ENCODE measurements at places on chromosomes 16 and 17. TPM values are rescaled to one million over a fixed set of nuclear protein-coding genes. Genes with fewer than 3 reads are reported as not detected.
A peak's percentile ranks its signal among the peaks of the same experiment; 100 is the strongest.

- H3K4me3 ChIP-seq: no peak overlapping the region
- H3K36me3 ChIP-seq: no peaks in the 10 kb centered on the region
- H3K27ac ChIP-seq: no peak overlapping the region
Measured at GRCh38 chr17:76594690-76595089, 9.0 kb upstream of the ST6GALNAC2 start.

DNA sequence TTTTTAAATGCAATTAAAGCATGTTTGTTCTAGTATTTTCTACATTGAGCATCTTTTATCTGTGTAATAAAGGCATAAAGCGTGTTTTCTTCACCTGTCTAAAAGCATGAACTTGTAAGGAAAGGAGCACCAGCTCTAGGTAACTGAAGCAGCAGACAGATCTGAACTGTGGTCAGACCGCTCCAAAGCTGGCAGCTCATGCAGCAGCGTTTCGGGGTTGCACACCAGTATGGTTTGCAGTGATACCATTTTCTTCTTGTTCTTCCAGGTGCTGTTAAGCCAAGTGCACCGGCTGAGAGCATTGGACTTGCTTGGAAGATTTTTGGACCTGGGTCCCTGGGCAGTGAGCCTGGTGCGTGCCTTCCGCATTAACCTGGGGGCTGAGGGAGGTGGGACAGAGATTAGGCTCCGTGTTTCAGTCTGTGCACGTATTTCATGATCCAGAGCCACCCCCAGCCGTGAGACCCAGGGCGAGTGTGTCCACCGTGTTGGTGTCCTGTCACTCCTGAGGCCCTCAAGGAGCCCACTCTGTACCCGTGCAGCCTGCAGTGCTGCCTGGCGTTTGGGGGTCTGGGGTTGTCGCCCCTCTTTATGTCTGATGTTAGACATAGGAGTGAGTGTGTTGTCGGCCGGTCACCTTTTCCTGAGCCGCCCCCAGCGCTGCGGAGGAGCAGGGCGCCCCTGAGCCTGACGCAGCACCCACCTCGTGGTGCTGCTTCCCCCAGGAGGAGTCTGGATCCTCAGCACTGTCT, 136.3 kb upstream of the CHMP6 start:
- H3K4me1 ChIP-seq: peaks cover 12% of the 10 kb centered on the region
- no peak for DNase-seq
- H3K27me3 ChIP-seq: no peaks in the 10 kb centered on the region
- H3K27ac ChIP-seq: no peak overlapping the region
- H3K4me3 ChIP-seq: no peak overlapping the region
- H3K36me3 ChIP-seq: no peaks in the 10 kb centered on the region

DNA sequence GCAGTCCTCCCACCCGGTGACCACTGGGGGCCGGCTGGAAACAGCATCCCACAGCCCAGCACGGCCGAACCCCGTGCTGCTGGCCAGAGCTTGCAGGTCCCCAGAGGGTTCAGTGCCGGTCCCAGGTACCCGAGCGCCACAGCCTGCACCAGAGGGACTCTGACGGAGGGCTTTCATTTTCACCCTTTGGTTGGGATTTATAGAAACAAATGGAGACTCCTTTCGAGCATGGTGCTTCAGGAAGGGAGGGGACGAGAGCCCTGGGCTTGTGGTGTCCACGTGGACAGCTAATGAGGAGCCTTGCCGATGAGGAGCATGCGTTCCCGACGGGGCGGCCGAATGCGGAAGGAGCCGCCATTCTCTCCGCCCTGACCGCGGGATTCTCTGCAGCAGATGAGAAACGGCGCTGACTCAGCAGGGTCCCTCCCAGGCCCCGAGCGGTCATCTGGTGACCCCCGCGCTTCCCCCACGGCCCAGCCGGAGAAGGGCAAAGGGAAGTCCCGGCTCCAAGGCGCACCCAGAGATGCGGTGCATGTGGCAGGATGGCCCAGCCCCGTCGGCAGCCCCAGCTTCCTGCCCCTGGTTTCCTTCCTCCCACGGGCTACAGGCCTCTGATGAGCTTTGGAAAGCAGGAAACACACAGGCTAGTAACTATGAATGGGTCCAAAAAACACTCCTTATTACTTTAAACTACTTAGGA, 9.8 kb downstream of the SLC38A10 start:
- H3K4me3 ChIP-seq: no peak overlapping the region
- peak; percentile 44 for DNase-seq
- H3K27me3 ChIP-seq: no peaks in the 10 kb centered on the region
- H3K27ac ChIP-seq: peak overlapping the region; percentile 69

- H3K27me3 ChIP-seq: no peaks in the 10 kb centered on the region
- H3K36me3 ChIP-seq: no peaks in the 10 kb centered on the region
- H3K4me1 ChIP-seq: peaks cover 4% of the 10 kb centered on the region
- no peak overlapping the region for H3K4me3 ChIP-seq
- H3K27ac ChIP-seq: no peak overlapping the region
Measured at GRCh38 chr16:81647527-81647926, 131.6 kb upstream of the PLCG2 start.

DNA sequence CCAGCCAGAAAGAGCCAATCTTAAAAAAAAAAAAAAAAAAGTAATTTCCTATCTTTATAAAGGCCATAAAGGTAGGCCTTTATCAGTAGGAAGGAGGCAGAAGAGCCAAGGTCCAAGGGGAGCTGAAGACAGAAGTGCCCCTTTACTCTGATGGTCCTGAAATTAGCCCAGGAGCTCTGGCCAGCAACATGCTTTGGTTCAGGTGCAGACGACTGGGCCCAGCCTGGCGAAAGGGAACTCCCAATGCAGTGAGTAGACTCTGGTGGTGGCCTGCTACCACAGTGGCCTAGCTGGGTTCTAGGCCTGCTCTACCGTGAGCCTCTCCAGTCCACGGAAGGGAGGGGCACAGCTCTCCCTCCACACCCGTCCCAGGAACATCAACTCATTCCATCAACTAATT, 23.1 kb upstream of the MEIOB start:
- no peaks in the 10 kb centered on the region for H3K4me1 ChIP-seq
- H3K36me3 ChIP-seq: no peaks in the 10 kb centered on the region
- H3K27ac ChIP-seq: no peak overlapping the region
- no peaks in the 10 kb centered on the region for H3K27me3 ChIP-seq

DNA sequence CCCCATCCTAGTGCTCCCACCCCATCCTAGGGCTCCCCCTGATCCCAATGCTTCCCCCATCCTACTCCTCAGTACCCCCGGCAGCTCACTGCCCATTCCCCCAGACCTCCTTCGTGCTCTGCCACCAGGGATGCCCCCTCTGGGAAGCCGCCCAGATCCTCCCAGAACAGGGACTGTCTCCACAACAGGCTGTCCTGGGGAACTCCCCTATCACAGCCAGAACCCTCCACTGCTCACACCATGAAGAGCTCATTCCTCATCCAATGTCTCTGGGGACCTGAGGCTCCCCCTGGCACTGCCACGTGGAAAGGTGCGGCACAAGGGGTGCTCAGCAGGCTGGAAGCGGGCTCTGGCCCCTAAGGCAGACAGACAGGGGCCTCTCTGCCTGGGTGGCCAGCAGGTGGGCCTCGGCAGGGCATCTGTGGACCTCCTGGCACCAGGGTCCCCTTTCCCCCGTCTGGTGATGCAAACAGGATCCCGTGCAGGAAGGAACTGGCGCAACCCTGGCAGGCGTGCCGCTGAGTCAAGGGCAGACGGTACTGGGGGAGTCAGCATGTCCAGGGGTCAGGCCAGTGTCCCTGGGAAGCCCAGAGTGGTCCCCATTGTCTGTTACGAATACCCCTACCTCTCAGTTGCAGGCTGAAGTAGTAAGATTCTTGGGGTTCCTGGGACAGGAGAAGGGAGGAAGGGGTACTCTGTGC, 14.8 kb upstream of the PVALEF start:
- no peak overlapping the region for H3K27ac ChIP-seq
- H3K4me1 ChIP-seq: no peaks in the 10 kb centered on the region
- H3K36me3 ChIP-seq: no peaks in the 10 kb centered on the region
- H3K27me3 ChIP-seq: no peaks in the 10 kb centered on the region

GRCh38 chr16:63995025-63995424, 1126.8 kb downstream of the CDH11 start:
- no peaks in the 10 kb centered on the region for H3K27me3 ChIP-seq
- H3K4me3 ChIP-seq: no peak overlapping the region
- no peak for DNase-seq

MRPS7 gene
- total RNA-seq: 41.9 TPM

PDE6G gene
- not detected for total RNA-seq

DNA sequence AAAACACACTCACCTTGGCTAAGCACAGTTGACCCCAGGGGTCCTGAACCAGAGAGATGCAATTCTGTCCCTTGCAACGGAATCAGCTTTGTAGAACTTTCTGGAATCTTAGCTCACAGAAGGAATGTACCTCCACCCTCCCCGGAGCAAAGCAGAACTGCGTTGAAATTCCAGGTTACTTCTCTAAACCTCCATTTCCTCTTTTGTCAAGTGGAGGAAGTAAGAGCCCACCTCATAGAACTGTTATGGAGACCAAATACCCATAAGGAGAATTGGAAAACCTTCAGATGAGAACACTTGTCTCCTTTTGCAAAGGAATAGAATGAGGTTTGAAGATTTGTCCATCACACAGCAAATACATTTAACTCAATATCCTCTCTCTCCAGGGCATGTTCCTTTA, 86.6 kb upstream of the RBBP6 start:
- no peaks in the 10 kb centered on the region for H3K36me3 ChIP-seq
- no peak for DNase-seq
- no peaks in the 10 kb centered on the region for H3K27me3 ChIP-seq

DNA sequence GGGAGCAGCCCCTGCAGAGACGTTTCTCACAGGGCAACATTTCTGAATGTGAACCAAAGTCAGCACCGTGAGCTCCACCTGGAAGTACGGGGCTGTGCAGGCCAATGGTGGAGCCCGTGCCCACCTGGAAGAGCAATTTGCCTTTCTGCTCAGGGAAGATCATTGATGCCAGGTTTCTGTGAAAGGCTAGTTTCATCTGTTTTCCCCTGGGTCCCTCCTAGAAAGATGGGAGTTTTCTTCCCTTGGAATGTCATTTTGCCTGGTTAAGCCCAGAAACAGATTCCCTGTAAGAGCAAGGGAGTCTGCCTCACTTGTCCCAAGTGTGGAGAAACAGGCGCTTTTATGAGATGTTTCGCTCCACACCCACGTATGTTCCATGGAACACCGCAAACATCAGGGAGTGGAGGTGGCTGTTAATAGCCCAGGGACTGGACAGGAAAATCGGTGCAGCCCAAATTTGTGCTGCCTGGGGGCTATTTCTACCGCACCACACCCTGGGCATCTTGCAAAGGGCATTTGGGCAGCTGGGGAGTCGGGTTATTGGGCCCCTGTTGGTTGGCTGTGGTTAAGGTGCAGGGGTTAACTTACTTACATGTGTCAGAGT, 2.6 kb downstream of the SLC6A4 start:
- H3K27ac ChIP-seq: no peak overlapping the region
- no peak for DNase-seq
- no peaks in the 10 kb centered on the region for H3K27me3 ChIP-seq
- peaks cover 23% of the 10 kb centered on the region for H3K4me1 ChIP-seq
- no peaks in the 10 kb centered on the region for H3K36me3 ChIP-seq

- no peaks in the 10 kb centered on the region for H3K36me3 ChIP-seq
- DNase-seq: no peak
- no peaks in the 10 kb centered on the region for H3K4me1 ChIP-seq
- H3K4me3 ChIP-seq: no peak overlapping the region
- H3K27me3 ChIP-seq: no peaks in the 10 kb centered on the region
Measured at GRCh38 chr17:30933966-30934365, 12.2 kb downstream of the ADAP2 start.

GRCh38 chr17:1787301-1787902, 25.5 kb downstream of the SERPINF1 start:
- no peak overlapping the region for H3K4me3 ChIP-seq
- DNase-seq: no peak
- H3K36me3 ChIP-seq: no peaks in the 10 kb centered on the region
- peaks cover 41% of the 10 kb centered on the region for H3K4me1 ChIP-seq
- no peaks in the 10 kb centered on the region for H3K27me3 ChIP-seq

- no peaks in the 10 kb centered on the region for H3K36me3 ChIP-seq
- no peaks in the 10 kb centered on the region for H3K27me3 ChIP-seq
- no peaks in the 10 kb centered on the region for H3K4me1 ChIP-seq
- no peak overlapping the region for H3K27ac ChIP-seq
- no peak for DNase-seq
Measured at GRCh38 chr16:66418165-66418962, 8.7 kb upstream of the BEAN1 start.

DNA sequence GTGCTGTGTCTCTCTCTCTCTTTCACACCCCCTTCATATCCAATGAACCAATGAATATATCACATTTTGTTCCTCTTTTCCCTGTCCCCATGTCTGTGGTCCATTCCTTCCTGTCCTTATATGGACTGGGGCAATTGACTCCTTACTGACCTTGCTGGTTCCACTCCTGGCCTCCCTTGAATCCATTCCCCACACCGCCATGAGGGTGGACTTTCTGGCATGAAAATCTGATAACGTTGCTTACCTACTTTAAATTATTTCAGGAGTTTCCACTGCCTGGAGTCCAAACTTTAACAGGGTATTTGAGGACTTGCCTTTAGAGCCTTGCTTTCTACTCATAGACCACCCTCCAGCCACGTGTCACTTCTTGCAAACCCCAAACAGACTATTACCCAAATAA, 12.1 kb upstream of the ARHGAP17 start:
- no peaks in the 10 kb centered on the region for H3K36me3 ChIP-seq
- no peaks in the 10 kb centered on the region for H3K27me3 ChIP-seq
- H3K27ac ChIP-seq: no peak overlapping the region
- no peak for DNase-seq

GRCh38 chr17:81199482-81199830, 23.3 kb downstream of the CEP131 start:
- no peaks in the 10 kb centered on the region for H3K36me3 ChIP-seq
- no peaks in the 10 kb centered on the region for H3K27me3 ChIP-seq
- no peak for DNase-seq

GRCh38 chr16:66751053-66751302, 431 bp downstream of the DYNC1LI2 start:
- peaks cover 9% of the 10 kb centered on the region for H3K36me3 ChIP-seq
- H3K4me1 ChIP-seq: peaks cover 23% of the 10 kb centered on the region
- H3K4me3 ChIP-seq: peak overlapping the region; percentile 83
- DNase-seq: peak; percentile 34

CAPNS2 gene
- total RNA-seq: 6.9 TPM

DNA sequence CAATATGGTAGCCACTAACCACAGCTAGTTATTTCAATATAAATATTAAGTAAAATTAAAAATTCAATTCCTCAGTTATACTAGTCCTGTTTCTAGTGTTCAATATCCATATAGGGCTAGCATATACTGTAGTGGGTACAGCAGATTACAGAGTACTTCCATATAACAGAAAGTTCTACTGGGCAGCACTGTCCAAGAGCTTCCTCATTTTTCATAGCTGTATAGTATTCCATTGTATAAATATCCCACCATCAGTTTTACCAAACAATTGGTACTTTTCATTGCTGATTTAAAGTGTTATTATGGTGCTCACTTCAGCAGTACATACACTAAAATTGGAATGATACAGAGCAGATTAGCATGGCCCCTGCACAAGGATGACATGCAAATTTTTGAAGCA, 20.4 kb downstream of the ACSM3 start:
- H3K4me3 ChIP-seq: no peak overlapping the region
- no peak overlapping the region for H3K27ac ChIP-seq

GRCh38 chr16:55555436-55555835, 11.0 kb upstream of the CAPNS2 start:
- H3K4me3 ChIP-seq: no peak overlapping the region
- peaks cover 32% of the 10 kb centered on the region for H3K4me1 ChIP-seq
- H3K27me3 ChIP-seq: no peaks in the 10 kb centered on the region
- peaks cover 5% of the 10 kb centered on the region for H3K36me3 ChIP-seq
- H3K27ac ChIP-seq: peak overlapping the region; percentile 30
- no peak for DNase-seq

PRSS27 gene
- total RNA-seq: 1.1 TPM

TBC1D3K gene
- total RNA-seq: not detected

- H3K36me3 ChIP-seq: peaks cover 17% of the 10 kb centered on the region
- no peaks in the 10 kb centered on the region for H3K4me1 ChIP-seq
- peak; percentile 29 for DNase-seq
- H3K27me3 ChIP-seq: no peaks in the 10 kb centered on the region
- no peak overlapping the region for H3K27ac ChIP-seq
- H3K4me3 ChIP-seq: no peak overlapping the region
Measured at GRCh38 chr16:74309789-74310781, 13.5 kb downstream of the PSMD7 start.

Measured in thyroid gland (tissue), 4 donors.